ENCODE measurements at places on chromosomes 6 and 20.

- no peak for DNase-seq
Observed at GRCh38 chr20:62741701-62742491, 33.3 kb downstream of the NTSR1 start.

DNA sequence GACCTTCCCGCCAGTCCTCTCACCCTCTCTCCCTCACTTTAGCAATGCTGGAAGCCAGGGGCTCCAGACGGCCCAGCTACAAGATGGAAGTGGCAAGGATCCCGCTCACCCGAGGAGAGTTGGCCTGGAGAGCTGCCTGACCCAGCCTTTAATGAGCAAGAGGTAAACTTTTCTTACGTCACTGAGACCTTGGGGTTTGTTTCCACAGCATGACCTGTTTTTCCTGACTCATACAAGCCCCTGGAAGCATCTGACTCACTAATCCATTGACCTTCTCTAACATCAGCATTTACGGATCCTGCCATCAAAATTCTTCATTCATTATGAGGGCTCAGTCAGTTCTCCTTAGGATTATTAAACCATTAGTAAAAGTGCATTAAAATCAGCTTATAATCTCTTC lies 120.4 kb downstream of the MYLK4 start:
- no peak for DNase-seq

GRCh38 chr6:26273673-26274588 lies 91.1 kb upstream of the BTN3A2 start:
- no peak for DNase-seq

DNA sequence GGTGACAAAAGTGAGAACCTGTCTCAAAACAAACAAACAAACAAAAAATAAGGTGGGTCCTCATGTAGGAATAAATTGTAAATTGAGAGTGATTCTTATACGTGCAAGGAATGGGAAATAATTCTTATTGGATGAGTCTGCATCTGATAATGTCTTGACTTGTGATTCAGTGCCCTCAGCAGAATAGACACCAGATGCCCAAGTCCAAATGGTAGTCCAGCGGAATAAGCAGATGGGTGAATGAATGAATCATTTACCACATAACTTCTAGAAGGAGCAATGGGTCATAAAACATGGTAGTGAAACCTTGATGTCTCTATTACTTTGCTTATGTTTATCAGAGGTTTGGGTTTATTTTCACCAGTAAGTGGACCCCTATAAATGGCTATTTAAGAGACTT lies 747.7 kb downstream of the PHF3 start:
- DNase-seq = no peak

- no peak for DNase-seq
Observed at GRCh38 chr20:6877633-6878032, 110.1 kb downstream of the BMP2 start.

Data from activated CD4-positive, alpha-beta T cell treated with anti-CD3 and anti-CD28 coated beads, Interleukin-2, amount 50 U/mL, for 4 hours (primary cell).